ENCODE measurements at places on chromosomes 13 and 19.

GRCh38 chr13:44576351-44577235, 463 bp upstream of the TSC22D1 start:
- no peak for DNase-seq

- no peak for DNase-seq
Observed at GRCh38 chr19:46081928-46082727, 41.3 kb upstream of the IGFL4 start.

DNA sequence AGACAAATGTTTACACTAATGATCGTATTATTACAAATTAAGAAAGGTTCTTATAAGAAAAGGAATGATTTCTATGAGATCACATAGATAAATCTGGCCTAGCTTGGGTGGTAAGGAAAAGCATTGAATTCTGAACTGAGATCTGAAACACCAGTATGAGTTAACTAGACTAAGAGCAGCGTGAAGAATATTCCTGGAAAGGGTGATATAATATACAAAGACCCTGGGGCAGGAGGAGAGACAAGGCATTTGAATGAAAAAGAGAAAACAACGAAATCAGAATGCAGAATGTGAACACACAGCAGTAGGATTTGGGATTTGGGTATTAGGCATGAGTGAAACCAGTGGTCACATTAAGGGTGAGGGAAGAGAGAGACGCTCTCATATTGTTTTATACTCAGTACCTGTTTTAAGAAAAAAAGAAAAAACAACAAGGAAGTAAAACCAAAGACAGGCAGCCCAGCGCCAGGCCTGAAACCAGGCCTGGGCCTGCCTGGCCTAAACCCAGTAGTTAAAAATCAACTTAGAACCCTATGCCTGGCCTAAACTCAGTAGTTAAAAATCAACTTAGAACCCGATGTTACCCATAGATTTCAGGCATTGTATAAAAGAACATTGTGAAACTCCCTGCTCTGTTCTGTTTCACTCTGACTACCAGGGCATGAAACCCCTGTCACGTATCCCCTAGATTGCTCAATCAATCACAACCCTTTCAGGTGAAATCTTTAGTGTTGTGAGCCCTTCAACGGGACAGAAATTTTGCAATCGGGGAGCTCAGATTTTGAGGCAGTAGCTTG, 287.1 kb downstream of the ITGBL1 start:
- DNase-seq, result no peak

GRCh38 chr19:45781214-45782161, 802 bp downstream of the DMPK start:
- no peak for DNase-seq

DNA sequence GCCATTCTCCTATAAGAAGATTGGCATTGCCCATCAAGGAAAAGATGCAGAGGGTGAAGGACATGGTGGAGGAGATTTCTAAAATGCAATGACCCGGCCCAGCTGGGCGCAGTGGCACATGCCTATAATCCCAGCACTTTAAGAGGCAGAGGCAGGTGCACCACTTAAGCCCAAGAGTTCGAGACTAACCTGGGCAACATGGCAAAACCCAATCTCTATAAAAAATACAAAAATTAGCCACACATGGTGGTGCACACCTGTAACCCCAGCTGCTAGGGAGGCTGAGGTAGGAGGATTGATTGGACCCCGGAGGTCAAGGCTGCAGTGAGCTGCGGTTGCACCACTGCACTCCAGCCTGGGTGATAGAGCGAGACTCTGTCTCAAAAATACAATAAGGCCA, 331.8 kb downstream of the FOXO1 start:
- no peak for DNase-seq

DNA sequence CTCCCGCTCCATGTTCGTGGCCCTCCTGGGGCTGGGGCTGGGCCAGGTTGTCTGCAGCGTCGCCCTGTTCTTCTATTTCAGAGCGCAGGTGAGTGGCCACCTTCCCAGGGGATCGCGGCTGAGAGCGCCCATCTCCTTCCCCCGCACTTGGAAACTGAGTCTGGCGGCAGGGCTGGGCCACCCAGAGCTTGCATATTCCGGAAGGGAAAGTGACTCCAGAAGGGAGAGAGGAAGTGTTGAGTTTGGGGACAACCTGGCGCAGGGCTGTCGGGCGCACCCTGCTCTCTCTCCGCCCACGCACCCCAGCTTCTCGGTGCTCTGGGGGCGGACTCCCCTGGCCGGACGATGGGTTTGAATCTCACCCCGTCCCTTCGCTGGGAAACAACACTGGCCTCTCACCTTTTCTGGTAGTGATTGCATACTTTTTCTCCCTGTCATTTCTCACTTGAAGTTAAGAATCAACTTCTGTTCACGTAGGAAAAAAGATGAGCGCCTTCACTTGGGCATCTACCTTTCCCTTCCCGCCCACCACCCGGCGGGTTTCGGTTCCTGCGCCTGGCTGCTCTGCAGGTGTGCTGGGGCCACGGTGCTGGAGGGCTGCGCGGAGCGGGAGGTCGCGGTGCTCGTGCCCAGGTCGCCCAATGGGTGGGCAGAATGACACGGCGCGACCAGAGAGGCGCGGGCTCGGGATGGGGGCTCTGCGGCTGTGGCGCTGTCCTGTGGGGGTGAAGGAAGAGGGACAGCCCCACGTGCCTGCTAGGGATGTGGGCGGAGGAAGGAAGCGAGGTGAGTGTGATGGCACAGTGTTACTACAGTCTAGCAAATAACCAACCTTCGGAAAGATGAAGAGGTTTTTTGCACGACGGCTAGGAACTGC, 721 bp downstream of the TNFSF11 start:
- DNase-seq, result no peak

DNA sequence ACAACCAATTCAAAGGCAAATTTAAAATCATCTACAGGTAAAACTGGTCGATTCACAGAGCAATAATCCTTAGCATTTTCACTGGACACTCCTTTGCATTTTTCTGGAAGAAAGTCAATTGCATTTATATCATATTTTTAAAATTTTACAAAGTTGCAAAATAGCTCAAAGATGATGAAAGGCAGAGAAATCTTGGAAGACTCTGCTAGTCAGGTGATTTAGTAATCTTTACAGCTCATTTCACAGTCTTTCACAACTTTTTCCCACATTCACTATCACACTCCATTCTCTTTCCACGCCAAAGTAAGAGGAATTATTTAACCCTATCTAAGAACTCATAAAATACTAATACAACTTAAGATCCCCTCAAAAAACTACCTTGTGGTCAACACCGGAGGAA, 1063.8 kb downstream of the EFNB2 start:
- no peak for DNase-seq

- no peak for DNase-seq
Observed at GRCh38 chr19:7326105-7326877, 22.4 kb upstream of the ARHGEF18 start.

Data from central memory CD8-positive, alpha-beta T cell (primary cell).